ENCODE measurements at places on chromosomes 5 and 9.

DNA sequence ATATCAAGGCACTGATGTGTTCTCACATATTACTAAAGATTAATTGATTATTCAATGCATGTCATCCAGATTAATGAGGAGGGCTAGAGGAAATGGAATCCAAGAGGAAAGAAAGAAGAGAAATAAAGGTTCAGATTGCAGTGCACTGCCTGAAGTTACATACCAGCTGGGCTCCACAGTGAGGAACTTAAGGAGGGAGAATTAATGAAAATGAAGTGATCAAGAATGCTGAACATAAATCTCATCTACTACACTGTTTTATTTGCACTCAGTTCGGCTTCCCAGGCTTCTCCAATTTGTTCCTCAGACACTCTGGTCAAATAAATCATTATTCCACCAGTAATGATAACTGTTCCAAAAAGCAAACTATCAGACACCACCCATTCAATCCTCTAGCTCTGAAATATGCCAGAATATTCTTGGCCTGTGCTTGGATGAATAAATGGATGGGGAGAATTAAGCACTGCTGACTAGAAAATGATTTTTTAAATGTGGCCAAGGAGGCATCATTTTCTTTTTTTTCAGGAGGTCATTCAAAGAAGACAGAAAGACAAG lies 88.6 kb upstream of the FBN2 start:
- no peak for DNase-seq

DNA sequence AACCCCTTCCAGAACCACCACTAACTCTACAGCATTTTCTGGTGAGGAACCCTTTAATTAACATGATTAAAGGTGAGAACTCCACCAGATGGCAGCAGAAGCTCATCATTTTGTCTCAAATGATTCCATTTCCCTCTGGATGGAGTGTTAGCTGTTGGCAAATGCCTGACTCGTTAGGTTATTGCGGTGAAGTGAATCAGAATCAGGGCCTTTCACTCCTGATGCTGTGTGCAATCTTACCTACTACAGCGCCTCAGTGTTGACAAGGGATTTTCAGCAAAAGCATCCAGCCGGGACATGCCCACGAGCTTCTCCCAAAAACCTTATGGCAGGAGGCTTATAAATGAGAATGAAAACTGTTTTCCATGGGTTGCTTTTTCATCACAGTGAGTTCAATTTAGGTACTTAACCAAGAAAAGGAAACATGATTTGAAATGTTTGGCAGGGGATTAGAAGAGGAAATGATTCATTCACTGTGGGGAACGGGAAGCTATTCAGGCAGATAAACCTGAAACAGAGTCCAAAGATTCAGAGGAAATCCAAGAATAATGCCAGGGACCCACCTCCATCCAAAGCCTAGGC lies 48.0 kb upstream of the CAST start:
- DNase-seq, result no peak

- DNase-seq, result no peak
Measured at GRCh38 chr5:111505096-111505495, 7.2 kb downstream of the STARD4 start.

DNA sequence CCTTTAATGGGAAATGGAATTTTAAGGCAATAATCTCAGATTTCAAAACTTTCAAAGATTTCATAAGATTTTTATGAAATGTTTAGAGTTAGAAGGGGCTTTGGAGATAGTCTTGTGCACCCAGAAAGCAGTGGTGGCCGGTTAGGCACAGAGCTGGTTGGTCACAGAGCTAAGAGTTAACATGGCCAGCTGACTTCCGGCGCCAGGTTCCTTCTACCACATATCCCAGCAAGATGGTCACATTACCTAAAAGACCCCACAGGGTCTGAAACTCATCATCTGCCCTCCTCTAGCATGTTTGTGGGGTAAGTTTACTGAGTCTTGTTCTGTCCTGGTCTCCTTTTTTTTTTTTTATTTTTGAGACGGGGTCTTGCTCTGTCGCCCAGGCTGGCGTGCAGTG lies 19.3 kb downstream of the QRFP start:
- DNase-seq, result no peak

GRCh38 chr5:12902611-12903010 lies 998.4 kb upstream of the CTNND2 start:
- no peak for DNase-seq

DNA sequence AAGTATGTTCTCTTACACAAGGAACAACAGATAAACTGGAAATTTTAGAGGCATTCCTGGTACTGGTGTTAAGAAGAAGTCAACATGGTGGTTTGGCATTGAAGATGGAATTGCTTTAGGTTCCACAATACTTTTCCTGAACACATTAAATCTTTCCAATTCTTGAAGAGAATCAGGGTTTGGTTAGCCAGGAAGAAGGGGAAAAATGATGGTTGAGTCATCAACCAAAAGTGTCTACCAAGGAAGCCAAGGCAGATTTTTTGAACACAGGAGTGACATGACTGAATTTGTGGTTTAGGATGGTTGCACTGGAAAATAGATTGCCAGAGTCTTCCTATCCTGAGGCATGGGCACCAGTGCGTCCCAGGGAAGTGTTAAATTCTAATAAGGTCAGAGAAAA lies 433.4 kb downstream of the TMEM38B start:
- DNase-seq, result no peak

- DNase-seq, result no peak
Measured at GRCh38 chr5:115389799-115390382, 93.4 kb upstream of the CCDC112 start.

Measured in esophagus squamous epithelium (tissue), 5 donors.